ENCODE measurements at places on chromosomes 13 and 19. TPM values are rescaled to one million over a fixed set of nuclear protein-coding genes. Genes with fewer than 3 reads are reported as not detected.

Gene THSD8
- not detected for total RNA-seq

Gene MAMSTR
- 1.7 TPM for total RNA-seq

Gene RELB
- total RNA-seq, result 10.6 TPM

Gene ZNF729
- total RNA-seq, result not detected

Gene UBE2L5
- total RNA-seq, result not detected

Gene ABCA7
- 11.2 TPM for total RNA-seq

Gene PPAN
- 23.8 TPM for total RNA-seq

Gene SLC10A2
- not detected for total RNA-seq

Gene CCDC8
- 8.6 TPM for total RNA-seq

Gene ZNF430
- total RNA-seq, result 11.7 TPM

Gene CYSLTR2
- total RNA-seq, result not detected

Gene MAP4K1
- 0.32 TPM for total RNA-seq

Gene CYP4F8
- total RNA-seq, result under 0.01 TPM

Gene PABPC3
- under 0.01 TPM for total RNA-seq

Gene ZIK1
- 11.3 TPM for total RNA-seq

Gene METTL21C
- total RNA-seq, result not detected

Gene FREM2
- total RNA-seq, result not detected

Gene LILRB4
- total RNA-seq, result not detected

Gene C1QTNF9
- total RNA-seq, result not detected

Gene OR10H2
- not detected for total RNA-seq

Gene BICRA
- 3.0 TPM for total RNA-seq

Gene PEX11G
- total RNA-seq, result 2.6 TPM
